ENCODE measurements at places on chromosomes 2 and 18. TPM values are rescaled to one million over a fixed set of nuclear protein-coding genes. Genes with fewer than 3 reads are reported as not detected.

VWC2L gene
- 4.1 TPM for total RNA-seq

STK25 gene
- 181 TPM for total RNA-seq

OXER1 gene
- not detected for total RNA-seq

CYRIA gene
- 227 TPM for total RNA-seq

TWSG1 gene
- total RNA-seq = 22.0 TPM

FBXO41 gene
- 20.0 TPM for total RNA-seq
